ENCODE measurements at places on chromosomes 1 and 21.

- no peak for DNase-seq
Measured at GRCh38 chr21:38924954-38925353, 119.2 kb downstream of the ETS2 start.

DNA sequence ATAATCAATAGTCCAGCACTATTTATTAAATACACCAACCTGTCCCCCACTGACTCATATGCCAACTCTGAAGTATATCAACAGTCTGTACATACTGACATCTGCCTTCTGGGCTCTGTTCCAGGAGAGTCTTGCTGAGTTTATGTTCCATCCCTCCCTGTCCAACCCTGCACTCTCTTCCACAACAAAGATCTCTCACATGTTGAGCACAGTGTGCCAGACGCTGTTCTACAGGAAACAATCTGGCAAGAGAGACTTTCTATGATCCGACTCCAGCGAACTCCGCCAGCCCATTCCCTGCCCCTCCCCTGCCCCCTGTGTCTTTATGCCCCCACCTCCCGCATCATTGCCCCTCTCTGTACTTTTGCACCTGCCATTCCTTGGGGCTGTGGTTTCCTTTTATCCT lies 3.4 kb downstream of the LACTBL1 start:
- DNase-seq = no peak

- DNase-seq = no peak
Measured at GRCh38 chr21:37415939-37416338, 49.4 kb downstream of the DYRK1A start.

- no peak for DNase-seq
Measured at GRCh38 chr1:27539901-27540861, 50.2 kb upstream of the WASF2 start.

DNA sequence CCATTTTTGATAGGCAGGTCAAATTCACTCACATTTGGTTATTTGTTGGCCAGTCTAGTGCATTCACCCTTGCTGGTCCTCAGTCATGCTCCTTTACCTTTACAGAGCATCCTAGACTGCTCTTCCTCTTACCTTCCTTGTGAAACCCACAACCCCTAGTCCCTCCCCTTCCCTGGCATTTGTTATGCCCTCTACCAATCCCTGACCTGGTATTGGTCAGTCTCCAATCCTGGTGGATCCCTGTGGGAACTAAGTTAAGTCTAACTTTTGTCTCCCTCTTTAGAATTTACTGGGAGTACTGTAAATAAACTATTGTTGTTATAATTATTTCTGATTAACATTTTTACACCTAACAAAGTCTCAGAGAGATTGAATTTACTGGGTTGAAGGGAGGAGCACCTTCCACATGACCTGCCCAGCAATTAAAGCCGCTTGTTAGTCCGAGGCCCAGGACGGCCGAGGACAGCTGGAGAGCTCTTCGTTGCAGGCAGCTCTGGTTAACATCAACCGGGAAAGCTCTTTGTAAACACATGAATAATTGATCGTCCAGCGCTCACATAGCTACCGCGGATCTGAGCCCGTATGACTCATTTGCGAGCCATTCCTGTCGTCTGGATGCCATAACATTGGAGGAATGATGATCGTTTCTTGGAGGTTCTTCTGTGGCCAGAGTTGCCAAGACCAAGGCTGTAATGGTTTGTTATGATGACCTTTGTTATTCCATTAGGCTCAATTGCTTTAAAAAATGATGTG lies 31.9 kb downstream of the MTARC1 start:
- DNase-seq = no peak

Measured in stimulated activated CD4-positive, alpha-beta T cell treated with anti-CD3 and anti-CD28 coated beads, Interleukin-15, amount 100 ng/mL, for 1 hour (primary cell).